ENCODE measurements at places on chromosomes 3 and 15. TPM values are rescaled to one million over a fixed set of nuclear protein-coding genes. Genes with fewer than 3 reads are reported as not detected.

The HES1 gene
- total RNA-seq: 16.2 TPM

The IMPG2 gene
- 1.7 TPM for total RNA-seq

The EEF1AKMT4 gene
- 0.49 TPM for total RNA-seq

The TF gene
- total RNA-seq: 2.7 TPM

The LYZL4 gene
- not detected for total RNA-seq

The TGM5 gene
- not detected for total RNA-seq

The GOLGA6L10 gene
- total RNA-seq: 6.4 TPM

The SPINK8 gene
- total RNA-seq: not detected

The GFM1 gene
- 55.6 TPM for total RNA-seq

The TTC21A gene
- 2.0 TPM for total RNA-seq

The PPP2R3A gene
- total RNA-seq: 29.7 TPM

The CSK gene
- 25.8 TPM for total RNA-seq

The USP4 gene
- total RNA-seq: 26.3 TPM

The FOXL2 gene
- total RNA-seq: not detected

The LRRC49 gene
- total RNA-seq: 95.6 TPM

The TNFAIP8L3 gene
- total RNA-seq: 1.7 TPM

The SSUH2 gene
- 0.49 TPM for total RNA-seq

The HYAL1 gene
- total RNA-seq: 0.49 TPM

The TP63 gene
- 0.25 TPM for total RNA-seq

The PLXNB1 gene
- total RNA-seq: 50.9 TPM

The CILP gene
- total RNA-seq: 0.25 TPM

The INSYN1 gene
- 24.1 TPM for total RNA-seq

The STRC gene
- 0.25 TPM for total RNA-seq

The PLCH1 gene
- 12.0 TPM for total RNA-seq

The ACTC1 gene
- total RNA-seq: 0.25 TPM

The ITGA11 gene
- 1.5 TPM for total RNA-seq

The DAZL gene
- not detected for total RNA-seq

The BTLA gene
- 0.25 TPM for total RNA-seq

The ATP6V1A gene
- total RNA-seq: 145 TPM

The PIERCE2 gene
- total RNA-seq: 2.5 TPM

The SLC24A5 gene
- total RNA-seq: not detected

The BFSP2 gene
- total RNA-seq: 0.25 TPM

The HACD2 gene
- 44.7 TPM for total RNA-seq

The APBA2 gene
- 91.7 TPM for total RNA-seq

The PIGX gene
- total RNA-seq: 43.8 TPM

The TMEM207 gene
- not detected for total RNA-seq

The ANKUB1 gene
- 0.25 TPM for total RNA-seq

The MINAR1 gene
- 2.5 TPM for total RNA-seq

The EAF1 gene
- total RNA-seq: 27.8 TPM

The POLQ gene
- total RNA-seq: 2.0 TPM

The H1-8 gene
- total RNA-seq: not detected

The XCR1 gene
- total RNA-seq: not detected

The TCAIM gene
- total RNA-seq: 28.5 TPM

The CD96 gene
- total RNA-seq: 0.25 TPM

The CFAP161 gene
- total RNA-seq: 2.2 TPM

The ACOX2 gene
- 0.98 TPM for total RNA-seq

The SPESP1 gene
- total RNA-seq: 0.25 TPM

The SRGAP3 gene
- total RNA-seq: 74.3 TPM

The TRPC1 gene
- total RNA-seq: 102 TPM

The CADPS gene
- 202 TPM for total RNA-seq

The GOLGA8S gene
- total RNA-seq: under 0.01 TPM

The RASA2 gene
- total RNA-seq: 25.6 TPM

Data from temporal lobe (tissue), 4 donors.